ENCODE measurements at places on chromosomes 13 and 19.

GRCh38 chr19:35773020-35773806 lies 2.2 kb upstream of the ARHGAP33 start:
- peaks cover 10% of the 10 kb centered on the region for H3K36me3 ChIP-seq
- H3K4me3 ChIP-seq, result no peak overlapping the region
- H3K4me1 ChIP-seq, result peaks cover 14% of the 10 kb centered on the region
- H3K27ac ChIP-seq, result no peak overlapping the region

DNA sequence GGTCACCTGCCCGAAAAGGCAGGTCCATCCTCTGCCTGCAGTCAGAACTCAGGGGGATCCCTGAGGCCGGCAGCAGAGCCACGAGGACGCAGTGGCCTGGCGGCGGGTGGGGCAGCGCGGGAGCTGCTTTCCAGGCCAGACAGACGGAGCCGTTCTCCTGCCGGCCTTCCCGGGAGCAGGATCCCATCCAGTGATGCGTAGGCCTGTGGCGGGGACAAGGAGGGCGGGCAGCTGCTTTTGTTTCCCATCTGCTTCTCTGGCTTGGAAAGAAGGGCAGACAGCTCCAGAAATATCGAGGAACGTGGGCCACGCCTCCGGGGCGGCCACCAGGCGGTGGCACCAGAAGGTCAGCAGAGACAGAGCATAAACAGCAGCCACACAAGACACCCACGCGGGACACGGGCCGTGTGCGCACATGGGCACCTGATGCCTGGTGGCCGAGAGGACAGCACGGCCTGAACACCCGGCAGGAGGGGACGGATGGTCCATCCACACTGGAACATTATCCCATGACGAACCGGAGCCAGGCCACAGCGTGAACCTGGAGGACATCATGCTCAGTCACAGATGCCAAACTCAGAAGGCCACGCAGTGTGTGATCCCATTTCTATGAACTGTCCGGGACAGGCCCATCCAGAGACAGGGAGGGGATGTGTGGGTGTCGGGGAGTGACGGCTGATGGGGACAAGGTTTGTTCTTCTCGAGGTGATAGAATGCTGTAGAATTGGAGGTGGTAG lies 13.9 kb upstream of the MKNK2 start:
- peaks cover 29% of the 10 kb centered on the region for H3K4me1 ChIP-seq
- no peak for DNase-seq
- no peaks in the 10 kb centered on the region for H3K27me3 ChIP-seq

DNA sequence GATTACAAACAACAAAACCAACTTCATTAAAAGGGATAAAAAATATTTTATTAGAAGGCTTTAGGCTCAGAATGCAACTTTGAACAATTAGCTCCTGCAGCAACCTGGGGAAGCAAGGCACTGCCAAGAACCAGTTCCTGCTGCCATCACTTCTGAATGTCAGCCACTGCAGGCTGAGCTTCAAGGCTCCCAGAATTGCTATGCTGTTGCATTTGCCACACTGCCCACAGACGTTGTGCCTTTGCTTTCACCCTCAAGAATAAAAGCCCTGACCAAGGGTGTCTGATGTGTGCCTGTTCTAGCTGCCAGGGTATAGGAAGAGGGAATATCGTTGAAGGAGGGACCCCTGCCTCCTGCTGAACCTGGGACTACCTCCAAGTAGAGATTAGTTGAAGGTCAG lies 238.4 kb downstream of the ITGBL1 start:
- no peaks in the 10 kb centered on the region for H3K36me3 ChIP-seq
- no peaks in the 10 kb centered on the region for H3K4me1 ChIP-seq
- H3K27me3 ChIP-seq, result no peaks in the 10 kb centered on the region
- DNase-seq, result no peak

- peaks cover 70% of the 10 kb centered on the region for H3K36me3 ChIP-seq
- H3K27ac ChIP-seq, result no peak overlapping the region
- H3K4me3 ChIP-seq, result peak overlapping the region; percentile 7
Measured at GRCh38 chr19:19053508-19054314, 10.1 kb upstream of the SLC25A42 start.

GRCh38 chr19:55255618-55256423 lies 3.0 kb downstream of the PPP6R1 start:
- DNase-seq, result peak; percentile 48
- no peaks in the 10 kb centered on the region for H3K27me3 ChIP-seq
- peaks cover 22% of the 10 kb centered on the region for H3K36me3 ChIP-seq
- H3K4me3 ChIP-seq, result peak overlapping the region; percentile 91
- H3K27ac ChIP-seq, result no peak overlapping the region

GRCh38 chr13:46618694-46619254 lies 65.8 kb downstream of the LRCH1 start:
- H3K27ac ChIP-seq, result peak overlapping the region; percentile 26
- H3K27me3 ChIP-seq, result no peaks in the 10 kb centered on the region
- H3K4me1 ChIP-seq, result peaks cover 16% of the 10 kb centered on the region
- no peak overlapping the region for H3K4me3 ChIP-seq
- H3K36me3 ChIP-seq, result no peaks in the 10 kb centered on the region

- no peak for DNase-seq
- H3K27me3 ChIP-seq, result peaks cover 5% of the 10 kb centered on the region
- no peaks in the 10 kb centered on the region for H3K4me1 ChIP-seq
Measured at GRCh38 chr13:112456138-112457056, 80.2 kb downstream of the SPACA7 start.

- H3K4me3 ChIP-seq, result no peak overlapping the region
- no peak for DNase-seq
- no peak overlapping the region for H3K27ac ChIP-seq
- H3K27me3 ChIP-seq, result no peaks in the 10 kb centered on the region
- H3K36me3 ChIP-seq, result no peaks in the 10 kb centered on the region
Measured at GRCh38 chr19:19860756-19861390, 4.8 kb upstream of the ZNF253 start.

Measured in mesenchymal stem cell (in vitro differentiated cells and primary cell).